ENCODE measurements at places on chromosomes 3 and 15.

GRCh38 chr3:12120374-12121140, 38.2 kb downstream of the TIMP4 start:
- DNase-seq = no peak

- DNase-seq = no peak
Measured at GRCh38 chr3:27253831-27254230, 115.4 kb downstream of the NEK10 start.

DNA sequence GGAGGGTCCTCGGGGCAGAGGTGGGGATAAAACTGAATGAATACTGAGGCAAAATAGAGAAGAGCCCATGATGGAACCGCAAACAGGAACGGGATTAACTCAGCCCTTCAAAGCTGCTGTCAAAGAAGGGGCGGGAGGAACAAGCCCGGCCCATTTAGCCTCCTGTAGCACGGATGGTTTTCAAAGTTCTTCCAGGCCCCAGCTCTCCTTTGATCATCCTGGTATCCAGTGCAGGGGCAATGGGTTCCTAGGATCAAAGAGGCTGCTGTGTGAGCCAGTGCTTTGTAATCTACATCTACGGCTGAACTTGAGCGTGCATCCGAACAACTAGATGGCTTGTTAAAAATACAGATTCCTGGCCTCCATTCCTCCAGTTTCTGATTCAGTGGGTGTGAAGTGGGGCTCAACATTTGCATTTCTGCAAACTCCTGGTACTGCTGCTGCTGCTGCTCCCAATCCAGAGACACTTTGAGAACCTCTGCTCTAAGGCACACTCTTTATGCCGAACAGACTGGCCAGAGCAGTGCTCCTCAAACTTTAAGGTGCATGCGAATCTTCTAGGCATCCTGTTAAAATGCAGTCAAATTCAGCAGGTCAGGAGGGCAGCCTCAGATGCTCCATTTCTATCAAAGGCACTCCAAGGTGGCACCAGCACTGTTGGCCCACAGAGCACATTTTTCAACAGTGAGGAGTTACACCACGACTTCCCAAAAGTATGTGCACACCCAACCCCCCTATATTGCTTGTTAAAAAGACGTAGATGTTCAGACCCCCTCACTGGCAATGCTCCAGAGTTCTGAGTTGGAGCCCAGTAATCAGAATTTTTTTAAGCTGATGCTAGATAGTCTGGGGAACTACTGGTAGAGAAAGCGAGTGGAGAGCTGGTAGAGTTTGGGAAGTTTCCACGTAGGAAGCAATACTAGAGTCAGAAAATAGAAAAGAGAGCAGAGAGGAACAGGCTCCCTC, 5.6 kb downstream of the GALNT15 start:
- DNase-seq = no peak

- DNase-seq = no peak
Measured at GRCh38 chr3:23735062-23735461, 70.7 kb upstream of the UBE2E1 start.

DNA sequence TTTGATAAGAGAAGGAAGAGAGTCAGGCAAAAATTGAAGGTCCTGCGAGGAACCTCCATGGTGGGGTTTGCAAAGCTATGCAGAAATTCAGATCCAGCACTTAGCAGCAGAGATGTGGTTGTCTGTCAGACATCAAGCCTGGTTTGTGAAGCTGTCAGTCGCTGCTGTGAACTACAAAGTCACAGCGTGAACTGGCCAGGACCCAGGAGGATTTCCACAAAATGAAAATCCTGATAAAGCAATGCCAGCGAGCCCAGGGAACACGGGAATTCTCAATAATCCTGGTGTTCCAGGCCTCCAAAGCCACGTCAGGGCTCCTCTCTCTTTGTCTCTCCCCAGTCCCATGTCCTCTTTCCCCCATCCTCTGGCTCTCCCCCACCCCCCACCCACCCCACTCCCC, 296.9 kb upstream of the GADL1 start:
- DNase-seq = no peak

GRCh38 chr15:41967506-41968206, 4.7 kb downstream of the EHD4 start:
- no peak for DNase-seq

GRCh38 chr3:14150491-14151230, 25.8 kb downstream of the TMEM43 start:
- no peak for DNase-seq
